Choroid plexus epithelial cell (primary cell): ENCODE measurements at places on chromosomes 11 and 22.

DNA sequence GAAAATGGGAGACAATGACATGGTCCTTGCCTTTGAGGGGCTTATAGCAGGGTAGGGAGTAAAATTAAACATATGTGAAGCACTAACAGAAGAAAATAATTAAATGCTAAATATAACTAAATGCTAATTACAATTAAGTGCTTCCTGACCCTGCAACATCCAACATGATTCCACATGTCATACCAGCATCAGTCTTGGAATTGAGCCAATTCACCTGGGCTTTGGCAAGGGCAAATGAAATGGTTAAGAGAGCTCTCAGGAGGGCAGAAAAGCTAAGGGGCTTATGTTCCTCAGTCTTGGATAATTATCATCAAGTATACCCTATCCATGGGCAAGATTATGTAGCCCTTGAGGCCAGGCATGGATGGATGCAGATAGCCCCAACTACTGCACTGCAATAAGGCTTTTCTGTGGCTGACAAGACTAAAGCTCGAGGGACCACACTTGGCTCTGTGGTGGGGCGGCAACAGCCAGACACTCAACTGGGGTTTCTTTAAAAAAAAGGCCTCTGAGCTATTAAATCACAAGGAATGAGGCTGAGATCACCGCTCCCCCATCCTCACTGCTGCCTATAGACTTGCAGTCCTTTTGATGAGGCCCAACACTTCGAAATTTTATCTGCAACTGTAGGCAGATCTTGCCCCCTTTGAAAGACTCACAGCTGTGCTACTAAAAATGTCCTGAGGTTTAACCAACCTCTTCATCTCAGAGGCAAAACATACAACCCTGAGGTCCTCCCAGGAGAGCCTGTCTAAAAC is 39.0 kb downstream of the IL18BP start:
- DNase-seq: no peak

DNA sequence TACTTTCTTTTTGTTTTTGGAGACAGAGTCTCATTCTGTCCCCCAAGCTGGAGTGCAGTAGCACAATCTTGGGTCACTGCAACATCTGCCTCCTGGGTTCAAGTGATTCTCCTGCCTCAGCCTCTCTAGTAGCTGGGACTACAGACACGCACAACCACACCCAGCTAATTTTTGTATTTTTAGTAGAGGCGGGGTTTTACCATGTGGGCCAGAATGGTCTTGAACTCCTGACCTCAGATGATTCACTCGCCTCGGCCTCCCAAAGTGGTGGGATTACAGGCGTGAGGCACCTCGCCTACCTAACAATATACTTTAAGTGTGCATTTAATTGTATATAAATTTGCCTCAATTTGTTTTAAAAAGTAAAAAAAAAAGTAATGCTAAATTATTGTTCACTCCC is 38.4 kb downstream of the GRK3 start:
- no peak for DNase-seq

GRCh38 chr11:69801513-69802335 is 17.5 kb downstream of the FGF3 start:
- peak; percentile 28 for DNase-seq

DNA sequence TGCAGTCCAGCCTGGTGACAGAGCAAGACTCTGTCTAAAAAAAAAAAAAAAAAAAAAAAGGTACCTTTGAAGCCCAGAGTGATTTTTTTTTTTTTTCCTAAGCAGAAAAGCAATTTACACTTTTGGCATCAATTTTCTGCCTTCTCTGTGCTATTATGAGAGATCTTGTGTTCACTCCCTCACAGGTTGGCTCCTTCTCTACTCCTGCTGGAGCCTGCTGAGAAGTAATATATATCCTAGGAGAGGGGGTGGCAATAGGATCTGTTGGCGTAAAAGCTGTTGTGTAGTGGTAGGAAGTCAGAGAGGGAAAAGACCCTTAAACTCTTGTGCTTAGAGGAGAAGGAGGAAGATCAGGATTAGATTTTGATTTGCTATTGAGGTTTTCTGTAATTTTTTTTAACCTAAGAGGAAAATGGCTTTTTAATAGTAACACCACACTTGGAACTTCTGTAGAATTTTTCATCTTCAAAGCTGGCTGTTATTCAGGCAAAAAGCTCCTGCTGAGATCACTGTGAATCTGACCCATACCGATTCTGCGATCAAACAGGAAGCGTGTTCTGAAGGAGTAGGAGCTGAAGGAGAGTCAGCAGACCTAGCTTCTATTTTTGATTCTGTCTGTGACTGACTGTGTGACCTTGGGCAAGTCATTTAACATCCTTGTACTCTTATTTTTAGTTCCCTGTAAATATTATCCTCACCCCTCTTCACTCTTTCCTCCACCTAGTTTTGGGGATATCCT is 77.7 kb downstream of the TRIM44 start:
- peak; percentile 76 for DNase-seq

DNA sequence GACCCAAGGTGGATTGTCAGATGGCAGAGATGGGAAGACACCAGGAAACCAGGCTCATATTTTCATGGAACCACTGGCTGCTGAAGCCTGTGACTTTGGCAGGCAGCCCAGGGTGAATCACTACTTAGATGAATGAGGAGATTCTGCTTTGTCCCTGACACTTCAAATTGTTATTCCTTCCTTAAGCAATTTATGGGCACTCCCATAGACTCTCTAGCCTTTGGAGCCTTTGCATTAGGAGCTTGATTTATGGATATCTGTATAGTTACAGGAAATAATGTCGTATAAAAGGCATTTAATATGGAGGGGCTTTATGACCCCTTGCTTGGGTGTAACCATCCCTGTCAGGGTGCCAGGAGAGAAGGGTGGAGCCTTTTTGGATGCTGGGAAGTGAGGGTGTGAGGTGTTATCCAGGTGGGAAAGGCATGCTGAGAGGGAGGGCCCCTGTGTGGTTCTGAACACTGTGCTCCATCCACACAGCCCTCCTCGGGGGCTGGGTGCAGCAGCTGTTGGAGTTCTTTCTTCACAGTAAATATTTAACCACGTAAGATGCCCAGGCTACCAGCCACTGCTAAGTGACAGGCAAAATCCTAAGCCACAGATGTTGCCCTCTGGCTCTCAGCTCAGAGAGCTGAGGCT is 35.3 kb downstream of the IL18 start:
- peak; percentile 76 for DNase-seq

DNA sequence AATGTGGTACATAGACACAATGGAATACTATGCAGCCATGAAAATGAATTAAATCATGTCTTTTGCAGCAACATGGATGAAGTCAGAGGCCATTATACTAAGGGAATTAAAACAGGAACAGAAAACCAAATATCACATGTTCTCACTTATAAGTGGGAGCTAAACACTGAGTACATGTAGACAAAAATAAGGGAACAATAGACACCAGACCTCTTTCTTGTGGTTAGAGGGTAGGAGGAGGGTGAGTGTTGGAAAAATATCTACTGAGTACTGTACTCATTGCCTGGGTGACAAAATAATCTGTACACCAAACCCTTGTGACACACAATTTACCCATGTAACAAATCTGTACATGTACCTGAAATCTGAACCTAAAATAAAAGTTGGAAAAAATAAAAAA is 59.1 kb upstream of the ANO5 start:
- DNase-seq: no peak

DNA sequence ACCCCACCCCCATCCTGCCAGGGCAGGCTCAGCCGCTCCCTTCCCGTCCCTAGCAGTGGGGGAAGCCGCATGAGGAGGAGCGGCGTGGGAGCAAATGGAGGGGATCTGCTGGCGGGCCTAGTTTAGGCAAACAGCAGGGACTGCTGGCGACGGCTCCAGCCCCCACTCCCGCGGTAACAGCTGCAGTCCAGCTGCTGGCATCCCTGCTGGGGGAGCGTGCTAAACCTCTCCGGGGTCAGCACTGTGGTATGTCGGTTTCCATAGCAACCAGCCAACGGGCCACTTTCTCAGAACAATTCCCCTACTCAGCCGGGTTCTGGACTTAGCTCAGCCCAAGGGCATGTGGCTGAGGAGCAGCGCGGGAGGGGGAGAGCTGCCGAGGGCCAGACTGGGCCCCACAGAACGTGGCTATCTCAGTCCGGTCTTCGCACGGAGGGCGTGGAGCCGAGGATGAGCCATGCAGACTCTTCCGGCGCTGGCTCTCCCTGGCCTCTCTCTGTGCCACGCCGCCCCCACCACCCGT is 98.8 kb downstream of the PKNOX2 start:
- DNase-seq: peak; percentile 100

GRCh38 chr11:106644824-106645223 is 373.5 kb downstream of the GUCY1A2 start:
- DNase-seq: peak; percentile 67

DNA sequence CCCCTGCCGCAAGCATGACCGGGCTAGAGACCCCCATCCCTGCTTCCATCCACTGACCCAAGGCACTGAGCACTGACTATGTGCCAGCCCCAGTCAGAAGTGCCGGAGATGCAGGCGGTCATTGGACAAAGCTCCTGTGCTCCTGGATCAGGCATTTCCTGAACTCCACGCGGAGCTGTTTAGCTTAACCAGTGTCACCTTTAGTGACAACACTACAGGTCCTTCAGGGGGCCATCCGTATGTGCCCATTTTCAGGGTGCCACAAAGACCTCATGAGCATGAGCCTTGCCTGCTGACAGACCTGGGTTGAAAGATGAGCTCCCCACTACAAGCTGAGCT is 63.0 kb upstream of the FGF3 start:
- no peak for DNase-seq

- DNase-seq: no peak
These were observed 678.6 kb upstream of the ANO5 start for GRCh38 chr11:21514316-21514715.

GRCh38 chr22:23000657-23001347 is 69.5 kb upstream of the GNAZ start:
- DNase-seq: no peak

DNA sequence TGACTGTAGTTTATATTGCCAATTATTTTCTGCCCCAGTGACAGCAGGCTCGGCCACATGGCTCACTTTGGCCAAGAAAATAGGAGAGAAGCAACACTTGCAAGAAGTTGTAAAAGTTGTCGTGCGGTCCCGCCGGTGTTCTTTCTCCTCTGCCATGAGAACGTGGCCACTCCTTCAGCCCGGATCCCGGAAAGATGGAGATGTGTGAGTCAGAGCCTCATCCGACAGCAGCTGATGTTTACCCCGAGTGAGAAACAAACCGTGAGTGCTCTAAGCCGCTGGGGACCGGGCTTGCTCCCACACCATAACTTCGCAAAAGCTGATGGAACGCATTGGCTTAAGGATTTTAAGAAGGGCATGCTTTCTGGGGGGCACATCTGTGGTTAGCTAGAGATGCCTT is 157.0 kb downstream of the CACNA1I start:
- DNase-seq: peak; percentile 16

GRCh38 chr11:122031813-122032212 is 84.2 kb downstream of the BLID start:
- DNase-seq: no peak

GRCh38 chr11:1228921-1229451 is 6.1 kb downstream of the MUC5B start:
- no peak for DNase-seq
